ENCODE measurements at places on chromosomes 7 and 10. TPM values are rescaled to one million over a fixed set of nuclear protein-coding genes. Genes with fewer than 3 reads are reported as not detected.

Gene RAPGEF5
- polyA plus RNA-seq: 21.9 TPM

Gene MCM7
- polyA plus RNA-seq: 90.8 TPM

DNA sequence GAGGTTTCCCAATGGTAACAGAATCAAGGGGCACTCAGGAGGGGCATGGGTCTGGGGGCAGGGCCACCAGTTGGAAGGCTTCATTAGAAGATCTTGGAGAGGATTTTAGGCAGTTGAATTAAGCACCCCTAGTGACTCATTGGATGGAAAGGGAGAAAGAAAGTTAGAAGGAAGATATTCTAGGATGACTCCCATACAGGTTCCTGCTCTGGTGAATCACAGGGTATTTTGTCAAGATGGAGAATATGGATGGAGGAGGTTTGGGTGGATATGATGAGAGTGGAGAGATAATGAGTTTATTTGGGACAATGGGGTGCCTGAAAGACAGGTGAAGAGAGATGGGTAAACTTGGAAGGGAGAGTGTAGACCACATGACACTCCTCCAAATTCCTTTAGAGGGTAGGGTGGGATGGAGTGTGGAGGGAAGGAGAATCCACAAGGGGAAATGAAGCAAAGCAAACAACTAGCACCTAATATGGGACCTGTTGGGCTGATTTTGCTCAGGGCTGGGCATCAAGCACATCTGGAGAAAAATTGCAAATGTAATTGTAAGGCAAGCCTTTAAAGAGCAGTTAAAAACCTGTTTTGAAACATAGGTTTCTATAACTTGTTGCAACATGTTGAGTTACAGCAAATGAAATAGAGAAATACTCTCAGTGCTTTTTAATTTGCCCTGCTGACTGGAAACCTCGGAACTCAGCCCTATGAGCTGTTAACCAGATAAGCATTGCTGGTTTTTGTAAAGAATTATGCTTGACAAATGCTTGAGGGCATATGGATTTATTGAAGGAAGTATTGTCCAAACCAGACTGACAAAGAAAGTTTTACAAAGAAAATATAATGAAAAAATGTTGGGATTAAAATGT lies 2.9 kb upstream of the ENTPD7 start:
- H3K27ac ChIP-seq: no peak overlapping the region
- no peaks in the 10 kb centered on the region for H3K27me3 ChIP-seq
- H3K4me3 ChIP-seq: no peak overlapping the region
- no peaks in the 10 kb centered on the region for H3K36me3 ChIP-seq
- DNase-seq: no peak

DNA sequence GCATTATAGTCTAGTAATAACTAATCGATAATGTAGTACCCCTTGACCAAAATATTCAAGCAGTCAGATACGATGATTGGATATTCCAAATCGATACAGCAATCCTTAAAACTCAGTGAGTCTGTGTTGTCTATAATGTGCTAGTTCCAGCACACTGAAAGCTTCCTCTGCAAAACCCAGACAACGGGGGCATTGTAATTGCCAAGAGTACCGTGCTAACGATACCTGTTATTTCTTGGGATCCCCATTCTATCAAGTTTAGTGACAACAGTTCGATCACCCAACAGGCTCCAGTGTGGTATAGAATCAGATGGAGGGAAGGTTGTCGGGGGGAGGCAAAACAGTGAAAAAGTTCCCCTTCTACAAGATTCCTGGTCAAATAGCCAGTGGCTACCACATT lies 865 bp downstream of the ZNF438 start:
- H3K4me1 ChIP-seq: peaks cover 4% of the 10 kb centered on the region
- peak overlapping the region; percentile 44 for H3K4me3 ChIP-seq
- no peak for DNase-seq

Gene GRM3
- not detected for polyA plus RNA-seq

Gene CUL1
- 34.5 TPM for polyA plus RNA-seq

DNA sequence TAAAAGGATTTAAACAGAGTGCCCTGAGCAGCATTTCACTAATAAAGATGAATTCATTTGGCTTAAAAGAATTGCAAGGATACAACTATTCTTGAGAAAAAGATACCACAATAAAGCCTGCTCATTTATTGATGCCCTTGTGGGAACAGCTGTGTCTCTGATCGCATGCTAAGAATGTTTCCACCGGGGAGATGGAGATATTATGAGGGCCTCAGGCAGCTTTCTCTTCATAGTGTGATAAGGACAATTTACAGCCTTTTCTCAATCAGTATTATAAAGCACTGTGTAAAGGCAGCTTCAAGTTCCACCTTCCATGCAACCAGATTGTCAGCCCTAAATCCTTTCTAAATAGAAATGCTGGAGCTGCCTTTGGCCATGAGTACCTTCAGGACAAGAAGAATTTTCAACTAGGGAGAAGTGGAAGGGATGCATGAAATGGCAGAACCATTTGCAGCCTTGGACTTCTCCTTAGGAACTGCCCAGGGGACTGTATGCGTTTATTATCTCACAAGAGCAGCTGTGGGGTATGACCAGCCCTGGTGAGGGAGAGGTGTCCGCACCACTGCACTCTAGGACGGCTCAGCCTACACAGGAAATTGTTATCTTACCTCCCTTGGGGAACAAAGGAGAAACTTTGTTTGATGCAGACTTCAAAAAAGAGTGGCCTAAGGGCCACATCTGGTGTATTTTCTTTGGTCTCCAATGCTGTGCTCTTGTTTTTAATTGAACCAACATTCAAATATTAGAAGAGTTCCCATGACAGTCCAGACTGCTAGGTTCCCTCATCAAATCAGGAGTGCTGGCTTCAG lies 116.9 kb upstream of the PCGF5 start:
- no peaks in the 10 kb centered on the region for H3K27me3 ChIP-seq
- H3K36me3 ChIP-seq: no peaks in the 10 kb centered on the region
- H3K4me1 ChIP-seq: peaks cover 6% of the 10 kb centered on the region
- no peak overlapping the region for H3K4me3 ChIP-seq

- H3K4me3 ChIP-seq: no peak overlapping the region
- no peak for DNase-seq
- no peaks in the 10 kb centered on the region for H3K36me3 ChIP-seq
- no peaks in the 10 kb centered on the region for H3K27me3 ChIP-seq
- no peaks in the 10 kb centered on the region for H3K4me1 ChIP-seq
These were observed 385.0 kb downstream of the DPP6 start for GRCh38 chr7:154437234-154437633.

Gene LRIT1
- polyA plus RNA-seq: not detected

Gene LRRC72
- not detected for polyA plus RNA-seq

DNA sequence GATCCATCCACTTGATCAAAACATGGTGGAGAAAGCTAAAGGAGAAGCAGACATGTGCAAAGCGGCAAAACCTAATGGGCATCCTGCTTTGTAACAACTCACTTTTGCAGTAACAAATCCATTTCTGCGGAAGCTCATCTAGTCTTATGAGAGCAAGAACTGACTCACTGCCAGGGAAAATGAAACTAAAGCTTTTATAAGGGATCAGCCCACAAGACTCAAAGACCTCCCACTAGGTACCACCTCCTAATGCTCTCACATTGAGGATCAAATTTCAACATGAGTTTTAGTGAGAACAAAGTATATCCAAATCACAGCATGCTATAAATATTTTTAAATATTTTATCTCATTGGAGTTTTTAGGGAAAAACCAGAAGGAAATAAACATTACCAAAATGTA lies 120.1 kb upstream of the GNAI1 start:
- no peaks in the 10 kb centered on the region for H3K27me3 ChIP-seq
- H3K4me1 ChIP-seq: no peaks in the 10 kb centered on the region
- no peaks in the 10 kb centered on the region for H3K36me3 ChIP-seq
- H3K27ac ChIP-seq: no peak overlapping the region
- H3K4me3 ChIP-seq: no peak overlapping the region

Gene CHAT
- not detected for polyA plus RNA-seq

DNA sequence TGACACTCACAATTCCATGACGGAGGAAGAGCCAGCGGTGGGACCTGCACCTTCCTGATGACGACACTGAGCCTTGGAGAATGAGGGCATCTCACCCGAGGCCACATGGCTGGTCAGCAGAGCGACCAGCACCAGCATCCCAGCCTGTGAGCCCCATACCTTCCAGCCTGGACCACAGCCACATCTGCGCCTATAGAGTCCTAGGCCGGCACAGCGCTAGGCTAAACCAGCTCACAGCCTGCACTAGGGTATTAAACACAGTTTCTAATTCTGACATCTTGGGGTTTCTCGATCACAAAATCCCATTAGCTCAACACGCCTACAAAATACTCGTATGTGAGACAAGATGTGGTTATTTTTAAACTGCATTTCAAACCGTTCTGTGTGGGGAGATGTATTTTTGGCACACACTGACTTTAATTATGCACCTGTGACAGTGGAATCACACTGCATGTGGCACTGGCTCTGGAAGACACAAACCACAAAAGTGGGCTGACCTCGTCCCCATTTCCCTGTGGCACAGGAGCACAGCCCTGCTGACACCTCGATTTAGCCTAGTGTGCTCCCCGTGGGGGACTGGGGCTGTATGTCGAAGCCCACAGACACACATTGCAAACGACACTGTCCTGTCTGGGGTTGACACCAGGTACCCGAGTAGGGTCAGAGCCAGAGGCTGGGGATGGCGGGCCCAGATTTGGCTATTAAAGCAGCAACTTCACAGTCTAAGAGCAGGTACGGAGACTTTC lies 32.5 kb downstream of the CPXM2 start:
- H3K4me1 ChIP-seq: no peaks in the 10 kb centered on the region
- no peak overlapping the region for H3K4me3 ChIP-seq
- DNase-seq: no peak
- no peaks in the 10 kb centered on the region for H3K27me3 ChIP-seq
- no peak overlapping the region for H3K27ac ChIP-seq

DNA sequence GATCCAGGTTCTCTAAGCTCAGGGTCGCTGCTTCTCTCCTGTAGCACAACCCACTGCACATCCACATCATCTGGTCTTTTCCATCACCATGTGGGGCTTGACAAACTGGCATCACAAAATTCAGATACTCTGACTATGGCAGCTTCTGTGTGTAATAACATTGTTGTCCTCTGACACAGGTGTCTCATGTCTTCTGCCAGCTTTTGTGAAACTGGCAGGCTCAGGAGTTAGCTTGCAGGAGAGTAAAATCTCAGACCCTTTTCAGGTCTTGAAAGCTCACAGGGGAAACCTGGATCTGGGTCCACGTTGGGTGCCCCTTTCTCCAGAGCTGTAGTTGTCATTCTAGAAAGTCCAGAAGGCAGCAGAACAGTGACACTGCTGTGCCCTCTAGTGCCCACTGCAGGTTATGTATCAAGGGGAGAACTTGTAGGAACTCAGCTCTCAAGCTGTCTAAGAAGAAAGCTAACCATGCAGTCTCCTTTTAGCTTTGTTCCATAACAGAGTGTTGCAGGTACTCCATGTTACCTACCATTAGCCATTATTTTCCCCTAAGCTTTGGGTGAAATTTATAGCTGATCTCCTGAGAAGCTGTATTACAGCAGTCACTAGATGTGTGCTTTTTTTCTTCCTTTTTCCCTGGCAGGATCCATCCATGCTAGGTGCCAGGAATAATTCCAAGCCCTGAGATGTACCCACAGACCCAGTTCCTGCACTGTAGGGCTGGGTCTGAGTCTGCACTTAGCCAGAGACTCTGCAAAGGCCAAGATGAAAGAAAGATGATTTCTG lies 102.7 kb downstream of the ZNF248 start:
- no peak overlapping the region for H3K4me3 ChIP-seq
- H3K36me3 ChIP-seq: peaks cover under 1% of the 10 kb centered on the region
- no peaks in the 10 kb centered on the region for H3K4me1 ChIP-seq
- no peaks in the 10 kb centered on the region for H3K27me3 ChIP-seq

DNA sequence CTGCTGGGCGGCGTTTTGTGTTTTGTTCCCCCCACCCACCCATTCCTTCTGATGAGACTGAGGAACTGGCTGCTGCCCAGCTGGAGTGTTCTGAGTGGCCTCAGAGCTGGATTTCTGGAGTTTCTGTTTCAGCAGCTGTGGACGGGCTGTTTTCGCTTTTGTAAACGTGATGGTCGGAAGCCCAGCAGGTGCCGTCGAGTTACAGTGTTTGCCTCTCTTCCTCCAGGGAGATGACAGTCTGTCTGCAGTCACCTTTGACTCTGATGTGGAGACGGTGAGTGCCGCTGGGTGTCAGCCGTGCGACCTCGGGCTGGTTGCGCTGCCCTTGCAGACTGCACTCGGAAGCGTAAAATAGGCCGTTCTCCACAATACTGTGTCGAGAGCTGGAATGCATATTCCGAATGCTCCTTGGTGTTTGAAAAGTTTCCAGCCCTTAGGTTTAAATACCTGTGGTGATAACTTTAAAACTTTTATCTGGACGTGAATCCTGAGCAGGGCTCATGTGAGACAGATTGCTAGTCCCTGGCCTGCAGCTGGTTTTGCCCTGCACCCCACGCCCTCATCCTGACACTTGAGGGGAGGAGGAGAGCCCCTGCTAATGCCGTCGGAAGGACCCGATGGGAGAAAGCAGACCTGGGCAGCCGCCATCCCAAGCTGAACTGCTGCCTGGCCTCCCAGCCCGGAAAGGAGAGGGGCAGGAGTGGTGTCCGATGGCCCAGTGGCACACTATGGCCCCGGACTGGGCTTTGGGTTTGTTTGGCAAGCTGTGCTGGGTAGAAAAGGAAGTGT lies 8.3 kb downstream of the IQCE start:
- H3K4me3 ChIP-seq: no peak overlapping the region
- H3K27ac ChIP-seq: no peak overlapping the region

GRCh38 chr10:124240839-124241291 lies 147.5 kb upstream of the CHST15 start:
- no peak overlapping the region for H3K4me3 ChIP-seq
- no peaks in the 10 kb centered on the region for H3K27me3 ChIP-seq

Gene GDF2
- polyA plus RNA-seq: not detected

Gene XRCC2
- not detected for polyA plus RNA-seq

DNA sequence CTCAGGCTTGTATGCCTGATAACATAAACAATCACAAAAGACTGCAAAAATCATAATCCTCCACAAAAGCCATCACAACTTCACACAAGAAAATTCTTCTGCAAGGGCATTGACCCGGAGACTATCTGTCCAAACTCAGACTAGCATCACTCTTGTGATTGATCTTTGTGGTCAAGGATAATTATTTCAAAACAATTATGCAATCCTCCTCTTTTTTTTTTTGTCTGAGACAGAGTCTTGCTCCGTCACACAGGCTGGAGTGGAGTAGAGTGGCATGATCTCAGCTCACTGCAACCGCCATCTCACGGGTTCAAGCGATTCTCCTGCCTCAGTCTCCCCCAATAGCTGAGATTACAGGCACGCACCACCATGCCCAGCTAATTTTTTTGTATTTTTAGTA lies 22.2 kb downstream of the CDNF start:
- no peak overlapping the region for H3K4me3 ChIP-seq
- H3K27ac ChIP-seq: no peak overlapping the region
- no peaks in the 10 kb centered on the region for H3K4me1 ChIP-seq
- H3K27me3 ChIP-seq: no peaks in the 10 kb centered on the region
- DNase-seq: no peak

Gene ZNF33A
- 10.2 TPM for polyA plus RNA-seq

GRCh38 chr10:81696609-81697388 lies 178.2 kb upstream of the NRG3 start:
- H3K27ac ChIP-seq: no peak overlapping the region
- H3K4me3 ChIP-seq: no peak overlapping the region

GRCh38 chr7:50273301-50273700 lies 31.2 kb upstream of the IKZF1 start:
- H3K36me3 ChIP-seq: no peaks in the 10 kb centered on the region
- no peaks in the 10 kb centered on the region for H3K27me3 ChIP-seq

Measured in aorta (tissue), 5 donors.